ENCODE measurements at places on chromosomes 1 and 21. TPM values are rescaled to one million over a fixed set of nuclear protein-coding genes. Genes with fewer than 3 reads are reported as not detected.
A peak's percentile ranks its signal among the peaks of the same experiment; 100 is the strongest.

STIL gene
- total RNA-seq = 43.5 TPM

SLC6A9 gene
- total RNA-seq = 11.1 TPM

IFI44 gene
- total RNA-seq = 40.1 TPM

VASH2 gene
- 1.2 TPM for total RNA-seq

LIN9 gene
- total RNA-seq = 7.7 TPM

DNA sequence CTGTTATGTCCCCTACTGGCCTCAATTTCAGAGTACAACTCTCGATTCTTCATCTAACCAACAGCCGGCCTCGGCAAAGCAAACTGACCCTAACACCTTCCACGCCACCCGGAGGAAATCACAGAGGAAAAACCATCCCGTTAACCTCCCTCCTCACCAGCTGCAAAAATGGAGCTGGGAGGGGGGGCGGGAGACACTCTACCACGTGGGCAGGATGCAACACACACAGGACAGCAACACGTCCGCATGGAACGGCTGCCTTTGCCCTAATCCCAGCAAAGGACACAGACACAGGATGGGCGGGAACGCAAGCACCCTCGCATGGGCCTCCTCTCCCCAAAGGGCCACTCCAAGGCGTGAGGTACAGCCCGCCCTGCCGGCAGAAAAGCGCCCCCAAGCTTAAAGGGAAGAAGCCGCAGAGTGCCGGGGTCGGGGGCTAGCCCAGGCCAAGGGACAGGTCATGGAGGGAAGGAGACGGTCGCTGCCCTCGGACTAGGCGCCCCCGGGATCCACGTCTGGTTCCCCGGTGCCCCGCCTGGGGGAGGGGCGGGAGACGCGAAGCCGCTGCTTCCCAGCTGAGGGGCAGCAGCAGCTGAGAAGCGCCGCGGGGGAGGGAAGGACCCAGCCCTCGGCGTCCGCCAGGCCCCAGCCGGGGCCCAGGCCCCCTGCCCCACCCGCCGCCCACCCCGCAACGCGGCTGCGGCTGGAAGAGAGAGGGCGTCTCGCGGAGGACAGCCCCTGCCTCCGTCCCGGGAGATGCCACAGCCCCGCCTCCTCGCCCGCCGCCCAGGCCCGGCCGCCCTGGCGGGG lies 590 bp downstream of the FOXJ3 start:
- peak; percentile 50 for DNase-seq

GRCh38 chr1:10514490-10515235 lies 39.9 kb downstream of the PEX14 start:
- peak; percentile 45 for DNase-seq

- DNase-seq = no peak
Observed at GRCh38 chr1:242199776-242200458, 201.0 kb upstream of the MAP1LC3C start.

- DNase-seq = no peak
Observed at GRCh38 chr1:7393136-7393535, 378.0 kb upstream of the VAMP3 start.

- no peak for DNase-seq
Observed at GRCh38 chr1:31961536-31961935, 23.4 kb upstream of the PTP4A2 start.

- DNase-seq = no peak
Observed at GRCh38 chr1:41490911-41491310, 6.4 kb upstream of the EDN2 start.

DNA sequence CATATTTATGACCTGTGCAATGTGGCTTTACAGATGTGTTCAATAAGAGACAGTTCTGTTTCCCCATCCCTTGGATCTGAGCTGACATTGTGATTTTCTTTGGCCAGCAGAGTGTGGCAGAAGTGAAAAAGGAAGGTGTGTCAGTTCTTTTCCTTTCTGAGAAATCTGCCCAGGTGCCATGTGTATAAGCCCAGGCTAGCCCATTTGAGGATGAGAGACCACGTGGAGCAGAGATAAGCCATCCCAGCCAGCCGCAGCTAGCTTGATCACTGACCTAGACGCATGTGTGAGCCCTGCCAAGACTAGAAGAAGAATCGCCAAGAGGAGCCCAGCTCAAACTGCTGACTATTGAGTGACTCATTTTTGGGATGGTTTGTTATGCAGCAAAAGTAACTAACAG lies 127.8 kb downstream of the KCNJ6 start:
- no peak for DNase-seq

DNA sequence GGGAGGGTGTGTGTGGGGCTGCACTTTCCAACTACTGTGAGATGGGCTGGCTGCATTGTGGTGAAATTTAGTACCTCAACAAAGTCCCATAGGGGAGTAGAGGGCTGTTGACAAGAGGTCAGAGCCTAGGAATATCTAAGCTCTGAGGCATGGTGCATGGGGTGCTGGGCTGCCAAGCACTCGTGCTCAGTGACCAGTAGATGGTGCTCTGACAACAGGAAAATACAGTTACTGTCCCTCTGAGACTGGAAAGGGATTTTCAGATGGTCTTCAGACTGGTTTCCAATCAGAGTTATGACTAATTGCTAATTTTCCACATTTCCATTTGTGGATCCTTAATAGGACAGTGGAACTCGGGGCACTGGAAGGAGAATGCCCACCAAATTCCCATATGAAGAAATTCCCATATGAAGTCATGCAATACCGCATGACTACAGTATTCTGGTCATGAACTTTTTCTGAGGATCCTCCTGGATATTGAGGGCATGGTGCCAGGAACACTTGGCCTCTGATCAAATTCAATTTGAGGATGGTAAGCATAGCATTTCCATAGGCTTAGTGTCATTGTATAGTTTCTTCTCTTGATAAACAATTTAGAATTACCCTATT lies 4.1 kb upstream of the CACNA1E start:
- DNase-seq = peak; percentile 34
